ENCODE measurements at places on chromosomes 16 and 17. TPM values are rescaled to one million over a fixed set of nuclear protein-coding genes. Genes with fewer than 3 reads are reported as not detected.

HOXB1 gene
- not detected for total RNA-seq

HOXB9 gene
- total RNA-seq, result 6.9 TPM

C16orf74 gene
- 0.64 TPM for total RNA-seq

OTOA gene
- not detected for total RNA-seq

MYH11 gene
- total RNA-seq, result not detected

LITAFD gene
- total RNA-seq, result not detected

PRSS33 gene
- total RNA-seq, result 0.12 TPM

RFFL gene
- total RNA-seq, result 17.8 TPM

SNX20 gene
- total RNA-seq, result 29.6 TPM

CLEC3A gene
- not detected for total RNA-seq

YBX2 gene
- total RNA-seq, result 0.52 TPM

LUC7L3 gene
- total RNA-seq, result 120 TPM

TBC1D3G gene
- total RNA-seq, result not detected

NT5M gene
- total RNA-seq, result 8.1 TPM

IL17C gene
- total RNA-seq, result not detected

HSPB9 gene
- total RNA-seq, result not detected

- DNase-seq, result no peak
Observed at GRCh38 chr17:2821868-2822267, 25.6 kb downstream of the RAP1GAP2 start.

GRCh38 chr16:87635541-87636049 is 33.3 kb downstream of the JPH3 start:
- peak; percentile 88 for DNase-seq

GRCh38 chr16:35733971-35734702 is 2274.7 kb downstream of the TP53TG3F start:
- DNase-seq, result no peak

GRCh38 chr16:50024207-50024606 is 818 bp upstream of the CNEP1R1 start:
- no peak for DNase-seq

- no peak for DNase-seq
Observed at GRCh38 chr17:30212750-30213149, 22.7 kb downstream of the SLC6A4 start.

- peak; percentile 28 for DNase-seq
Observed at GRCh38 chr16:69465083-69465721, 40.8 kb downstream of the CYB5B start.

- no peak for DNase-seq
Observed at GRCh38 chr17:52026075-52026474, 132.4 kb downstream of the CA10 start.

DNA sequence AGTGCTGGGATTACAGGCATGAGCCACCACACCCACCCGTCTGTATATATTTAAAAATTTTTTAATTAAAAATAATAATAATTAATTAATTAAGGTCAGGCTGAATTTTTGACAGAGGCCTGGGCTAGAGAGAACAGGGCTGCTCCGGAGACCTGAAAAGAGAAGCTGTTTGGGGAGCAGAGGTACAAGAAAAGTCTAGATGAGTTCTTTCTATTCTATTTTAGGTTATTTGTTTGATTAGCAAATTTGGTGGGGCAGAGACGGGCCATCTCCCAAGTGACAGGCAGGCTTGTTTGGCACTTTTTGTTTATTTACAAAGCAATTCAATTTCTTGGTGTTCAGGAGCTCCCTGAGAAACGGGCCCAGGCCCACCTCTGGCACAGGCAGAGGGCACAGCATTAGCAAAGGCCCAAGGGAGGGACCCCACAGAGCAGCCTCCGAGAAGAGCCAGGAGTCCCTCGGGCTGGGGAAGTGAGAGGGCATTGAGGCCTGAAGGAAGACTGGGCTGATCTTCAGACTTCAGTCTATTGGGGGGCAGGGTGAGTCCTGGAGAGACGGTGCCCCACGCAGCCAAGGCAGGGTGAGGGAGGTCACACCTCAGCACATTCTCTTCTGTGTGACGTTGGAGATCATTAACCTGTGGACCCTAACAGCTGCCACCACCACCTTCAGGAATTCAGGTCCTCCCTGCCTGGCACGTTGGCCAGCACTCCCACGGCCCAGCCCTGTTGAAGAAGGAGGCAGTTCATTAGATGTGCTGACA is 10.8 kb upstream of the RIPOR1 start:
- no peak for DNase-seq

- no peak for DNase-seq
Observed at GRCh38 chr17:6641247-6641863, 495 bp downstream of the TXNDC17 start.

GRCh38 chr16:89572485-89573205 is 2.9 kb upstream of the CPNE7 start:
- DNase-seq, result no peak

GRCh38 chr16:60246086-60246485 is 1512.0 kb upstream of the GOT2 start:
- DNase-seq, result no peak

- DNase-seq, result no peak
Observed at GRCh38 chr17:38844261-38844757, 9.2 kb downstream of the RPL23 start.

GRCh38 chr16:47113130-47113529 is 30.6 kb downstream of the NETO2 start:
- DNase-seq, result no peak

- no peak for DNase-seq
Observed at GRCh38 chr17:11331547-11332513, 90.8 kb downstream of the SHISA6 start.

GRCh38 chr17:61846761-61847375 is 16.5 kb downstream of the BRIP1 start:
- no peak for DNase-seq

GRCh38 chr16:27379919-27380318 is 22.1 kb upstream of the IL21R start:
- DNase-seq, result no peak

DNA sequence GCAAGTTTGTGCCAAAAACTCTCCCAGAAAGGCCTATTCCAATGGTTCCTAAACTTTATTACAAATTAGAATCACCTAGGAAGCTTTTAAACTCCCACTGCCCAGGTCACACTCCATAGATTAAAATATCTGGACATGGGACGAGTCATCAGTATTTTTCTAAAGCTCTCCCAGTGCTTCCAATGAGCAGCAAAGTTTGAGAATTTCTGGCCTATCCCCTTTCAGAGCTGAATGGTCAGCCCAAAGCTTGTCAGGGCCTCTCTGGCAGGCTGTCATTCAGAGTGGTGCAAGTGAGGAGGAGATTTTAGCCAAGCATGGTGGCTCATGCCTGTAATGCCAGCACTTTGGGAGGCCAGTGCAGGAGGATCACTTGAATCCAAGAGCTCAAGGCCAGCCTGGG is 2.4 kb downstream of the BCL6B start:
- DNase-seq, result no peak

DNA sequence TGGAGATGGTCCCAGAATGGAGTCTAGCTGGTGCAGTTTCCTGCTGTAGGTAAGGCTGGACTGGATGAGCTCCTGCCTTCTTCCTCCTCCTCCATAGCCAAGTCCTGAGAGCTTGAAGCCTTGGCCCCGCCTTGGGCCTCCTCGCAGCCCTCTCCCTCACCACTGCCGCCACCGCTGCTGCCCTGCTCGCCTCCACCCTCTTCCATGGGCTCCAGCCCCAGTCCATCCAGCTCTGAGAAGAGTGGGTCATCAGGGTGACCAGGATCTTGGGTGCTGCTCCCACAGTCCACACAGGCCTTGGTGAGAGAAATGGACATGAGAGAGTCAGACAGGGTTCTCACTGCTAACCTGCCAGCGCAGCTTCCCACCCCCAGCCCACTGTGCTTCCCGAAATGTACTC is 11.2 kb downstream of the PER1 start:
- DNase-seq, result no peak

DNA sequence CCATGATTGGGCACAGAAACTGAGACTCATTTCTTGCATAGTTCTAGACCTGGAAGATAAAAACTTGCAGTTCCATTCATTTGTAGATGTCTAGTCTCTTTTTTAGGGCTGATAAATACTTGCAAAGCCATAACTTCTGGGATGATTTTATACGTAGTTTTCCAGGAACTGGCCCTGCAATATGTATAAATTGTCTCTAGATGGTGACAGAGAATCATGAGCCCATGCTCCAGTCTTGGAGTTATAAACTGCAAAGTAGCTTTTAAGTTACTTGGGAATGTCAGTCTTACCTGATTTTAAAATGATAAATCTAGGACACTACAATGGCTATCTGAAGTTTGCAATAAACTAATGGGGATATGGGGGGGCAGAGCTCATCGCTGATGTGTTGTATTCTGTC is 3.0 kb upstream of the ADAMTS18 start:
- no peak for DNase-seq

GRCh38 chr16:67150047-67150832 is 558 bp downstream of the B3GNT9 start:
- DNase-seq, result peak; percentile 51

DNA sequence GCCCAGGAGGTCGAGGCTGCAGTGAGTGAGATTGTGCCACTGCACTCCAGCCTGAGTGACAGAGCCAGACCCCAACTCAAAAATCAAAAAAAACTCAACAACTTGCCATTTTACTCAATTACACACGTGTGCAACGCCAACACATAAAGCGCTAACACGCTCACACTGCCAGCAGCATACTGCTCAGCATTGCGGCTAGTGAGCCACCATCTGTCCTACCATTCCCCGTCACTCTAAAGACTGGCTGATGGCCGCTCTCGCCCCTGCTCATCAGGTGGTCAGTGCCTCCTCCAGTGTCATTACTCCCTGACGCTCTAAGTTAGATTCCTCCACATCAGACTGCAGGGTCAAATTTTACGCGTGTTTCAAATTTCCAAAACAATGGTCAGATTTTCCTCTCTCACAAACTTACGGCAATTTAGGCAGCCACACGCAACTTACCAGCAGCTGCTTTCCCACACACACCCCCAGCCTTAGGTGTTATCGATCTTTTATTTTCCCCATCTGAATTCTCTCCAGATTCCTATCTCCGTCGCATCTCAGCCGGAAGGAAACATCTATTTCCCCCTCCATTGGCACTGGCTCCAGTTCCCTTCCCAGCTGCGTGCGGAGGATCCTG is 240.8 kb downstream of the C16orf95 start:
- DNase-seq, result no peak

DNA sequence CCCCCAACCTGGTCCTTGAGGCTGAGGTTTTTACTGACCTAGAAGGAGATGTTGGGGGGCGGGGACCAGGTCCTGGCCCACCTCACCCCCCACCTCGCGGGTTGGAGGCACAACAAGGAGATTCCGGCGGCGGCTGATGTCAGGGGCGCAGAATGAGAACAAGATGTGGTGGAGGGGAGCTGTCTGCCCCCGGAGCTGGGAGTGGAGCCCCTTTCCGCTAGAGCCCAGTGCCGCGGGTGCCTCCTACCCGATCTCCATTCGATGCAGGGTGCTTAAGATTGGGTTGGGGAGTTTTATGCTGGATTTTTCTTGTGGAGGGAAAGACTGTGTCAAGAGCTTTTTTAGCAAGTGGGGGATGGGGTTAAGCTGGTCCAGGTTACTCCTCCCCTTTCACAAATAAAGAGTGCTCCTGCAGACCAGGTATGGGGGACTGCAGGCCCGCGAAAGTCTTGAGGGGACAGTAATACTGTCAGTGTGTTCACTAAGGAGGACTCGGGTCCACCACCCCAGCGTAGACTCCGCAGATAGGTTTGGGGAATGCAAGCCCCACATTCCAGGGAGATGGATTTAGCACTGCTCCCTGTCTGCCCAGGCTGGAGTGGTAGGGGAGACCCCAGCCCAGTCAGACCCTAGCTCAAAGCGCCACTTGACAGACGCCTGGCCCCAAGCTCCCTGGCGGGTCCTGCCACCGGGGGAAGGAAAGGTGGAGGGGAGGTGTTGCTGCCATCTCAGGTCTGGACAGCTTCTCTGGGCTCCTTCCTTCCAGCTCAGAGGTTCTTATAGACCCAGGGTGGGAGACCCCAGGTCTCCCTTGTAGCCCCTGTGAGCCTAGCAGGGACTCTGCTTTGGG is 2.0 kb downstream of the CACNA1G start:
- no peak for DNase-seq

- DNase-seq, result no peak
Observed at GRCh38 chr17:28317966-28318758, 838 bp upstream of the TMEM97 start.

Measured in activated naive CD4-positive, alpha-beta T cell treated with anti-CD3 and anti-CD28 coated beads for 36 hours (primary cell).